ENCODE measurements at places on chromosomes 6 and 20. TPM values are rescaled to one million over a fixed set of nuclear protein-coding genes. Genes with fewer than 3 reads are reported as not detected.
A peak's percentile ranks its signal among the peaks of the same experiment; 100 is the strongest.

DNA sequence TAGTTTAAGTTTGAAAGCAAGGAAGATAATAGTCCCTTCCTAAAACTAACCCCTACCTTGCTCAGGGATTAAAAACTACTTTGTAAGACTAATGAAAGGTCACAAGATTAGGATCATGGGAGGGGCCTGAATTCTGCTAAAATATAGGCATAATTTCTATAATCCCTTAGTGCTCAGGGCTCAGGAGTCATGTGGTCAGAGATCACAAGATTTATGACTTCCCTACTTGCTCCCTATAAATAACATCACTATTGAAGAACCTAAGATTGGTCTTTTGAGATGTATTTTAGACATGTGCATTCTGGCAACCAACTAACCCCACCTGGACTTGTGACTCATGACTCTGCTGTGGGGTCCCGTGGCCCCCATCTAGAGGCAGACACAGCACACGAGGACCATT lies 81.1 kb downstream of the STMND1 start:
- no peak overlapping the region for H3K4me3 ChIP-seq
- no peak overlapping the region for H3K27ac ChIP-seq
- H3K27me3 ChIP-seq: no peaks in the 10 kb centered on the region
- H3K36me3 ChIP-seq: no peaks in the 10 kb centered on the region
- no peak for DNase-seq

GRCh38 chr20:49572857-49573256 lies 4.9 kb upstream of the PTGIS start:
- no peaks in the 10 kb centered on the region for H3K36me3 ChIP-seq
- H3K4me1 ChIP-seq: no peaks in the 10 kb centered on the region
- no peak overlapping the region for H3K27ac ChIP-seq
- no peak overlapping the region for H3K4me3 ChIP-seq

DNA sequence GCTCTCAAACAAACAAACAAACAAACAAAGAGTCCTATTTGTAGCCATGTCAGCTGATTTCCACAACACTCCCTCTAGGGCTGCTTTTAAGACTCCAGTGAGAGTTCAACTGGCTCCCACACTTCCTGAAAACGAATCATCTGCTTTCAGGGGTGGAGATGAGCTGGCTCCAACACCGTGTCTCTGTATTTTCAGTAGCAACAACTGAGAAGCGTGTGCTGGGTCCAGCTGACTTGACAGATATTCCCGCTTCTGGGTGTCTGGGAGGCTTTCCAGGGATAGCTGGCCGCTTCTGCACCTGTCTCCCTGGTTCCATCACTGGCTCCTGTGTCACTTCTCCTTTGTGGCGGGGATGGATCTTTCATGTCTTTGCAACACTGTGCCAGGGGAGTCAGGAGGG lies 272.5 kb upstream of the SOX4 start:
- no peaks in the 10 kb centered on the region for H3K27me3 ChIP-seq
- DNase-seq: no peak
- no peaks in the 10 kb centered on the region for H3K4me1 ChIP-seq
- H3K36me3 ChIP-seq: no peaks in the 10 kb centered on the region
- H3K4me3 ChIP-seq: no peak overlapping the region

DNA sequence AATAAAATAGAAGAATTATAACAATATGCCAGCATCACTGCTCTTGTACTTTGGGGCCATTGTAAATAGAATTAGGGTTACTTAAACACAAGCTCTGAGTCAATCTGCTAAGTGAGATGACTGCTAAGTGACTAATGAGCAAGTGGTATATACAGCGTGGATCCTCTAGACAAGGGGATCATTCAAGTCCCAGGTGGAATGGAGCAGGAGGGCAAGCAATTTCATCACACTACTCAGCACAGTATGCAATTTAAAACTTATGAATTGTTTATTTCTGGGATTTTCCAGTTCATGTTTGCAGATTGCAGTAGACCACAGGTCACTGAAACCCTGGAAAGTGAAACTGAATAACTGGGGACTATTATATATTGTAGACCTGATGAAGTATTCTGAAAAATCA lies 235.3 kb downstream of the BTBD3 start:
- no peaks in the 10 kb centered on the region for H3K4me1 ChIP-seq
- H3K36me3 ChIP-seq: no peaks in the 10 kb centered on the region
- H3K27ac ChIP-seq: no peak overlapping the region

DNA sequence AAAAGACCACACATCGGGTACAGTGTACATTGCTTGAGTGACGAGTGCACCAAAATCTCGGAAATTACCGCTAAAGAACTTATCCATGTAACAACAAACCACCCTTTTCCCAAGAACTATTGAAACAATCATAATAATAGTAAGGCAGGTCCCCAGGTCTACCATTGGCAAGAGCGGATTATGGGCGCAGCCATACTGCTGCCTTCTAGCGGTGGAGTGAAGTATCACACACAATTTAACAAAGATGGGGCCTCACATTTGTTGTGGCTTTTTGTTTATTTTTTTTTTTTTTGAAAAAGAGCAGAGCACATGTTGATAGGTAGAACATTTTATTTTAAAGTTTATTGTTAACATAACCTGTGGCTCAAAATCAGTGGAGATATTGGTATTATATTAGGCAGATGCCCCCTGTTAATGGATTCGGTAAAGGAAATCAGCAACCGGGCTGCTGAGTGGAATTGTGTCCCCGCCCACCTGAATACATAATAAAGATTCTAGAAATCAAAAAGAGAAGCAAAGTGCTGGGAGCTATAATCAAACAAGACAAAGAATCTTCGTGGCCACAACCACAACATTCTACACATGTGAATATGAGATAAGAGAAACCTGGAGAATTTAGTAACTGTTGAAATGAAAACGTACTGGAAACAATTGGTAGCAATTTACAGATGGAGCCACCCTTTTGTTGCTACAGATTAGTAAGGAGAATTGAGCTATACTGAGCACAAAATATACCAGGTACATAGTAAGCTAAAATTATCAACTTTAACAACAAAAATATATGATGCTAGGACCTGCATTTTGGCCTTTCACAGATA lies 94.2 kb upstream of the EXOC2 start:
- peak; percentile 19 for DNase-seq
- H3K36me3 ChIP-seq: no peaks in the 10 kb centered on the region
- H3K4me1 ChIP-seq: no peaks in the 10 kb centered on the region
- H3K27me3 ChIP-seq: no peaks in the 10 kb centered on the region
- H3K4me3 ChIP-seq: no peak overlapping the region

DNA sequence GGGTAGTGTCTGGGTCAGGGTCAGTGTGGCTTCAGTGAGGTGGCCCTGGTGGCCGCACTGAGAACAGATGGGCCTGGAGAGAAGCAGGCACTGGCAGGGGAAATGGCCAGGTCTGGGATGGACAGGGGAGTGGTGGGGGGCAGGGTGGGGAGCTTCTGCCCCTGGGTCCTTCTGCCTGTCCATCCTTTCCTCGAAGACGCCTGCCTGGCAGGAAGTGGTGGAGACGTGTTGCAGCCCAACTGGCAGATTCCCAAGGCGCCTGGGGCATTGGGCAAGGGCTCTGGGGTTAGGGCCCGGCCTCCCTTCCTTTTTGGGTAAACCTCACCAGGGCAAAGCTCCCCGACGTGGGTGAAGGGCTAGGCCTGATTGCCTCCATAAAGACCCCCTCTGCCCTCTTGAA lies 10.4 kb downstream of the SRC start:
- H3K36me3 ChIP-seq: 0 out of 2 replicates have a peak, but pooled peaks cover 4% of the 10 kb centered on the region
- H3K27ac ChIP-seq: no peak overlapping the region
- H3K4me1 ChIP-seq: no peaks in the 10 kb centered on the region
- no peak for DNase-seq

DNA sequence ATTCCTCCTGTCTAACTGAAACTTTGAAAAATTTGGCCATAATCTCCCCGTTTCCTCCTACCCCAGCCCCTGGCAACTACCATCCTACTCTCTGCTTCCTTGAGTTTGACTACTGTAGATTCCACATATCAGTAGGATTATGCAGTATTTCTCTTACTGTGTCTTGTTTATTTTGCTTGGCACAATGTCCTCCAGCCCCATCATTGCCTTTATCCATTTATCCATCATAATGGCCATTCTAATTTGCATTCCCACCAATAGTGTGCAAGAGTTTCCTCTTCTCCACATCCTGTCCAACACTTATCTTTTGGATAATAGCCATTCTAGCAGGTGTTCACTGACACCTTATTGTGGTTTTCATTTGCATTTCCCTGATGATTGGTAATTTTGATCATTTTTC lies 202.3 kb downstream of the THBS2 start:
- DNase-seq: no peak
- no peak overlapping the region for H3K4me3 ChIP-seq
- no peaks in the 10 kb centered on the region for H3K27me3 ChIP-seq

DNA sequence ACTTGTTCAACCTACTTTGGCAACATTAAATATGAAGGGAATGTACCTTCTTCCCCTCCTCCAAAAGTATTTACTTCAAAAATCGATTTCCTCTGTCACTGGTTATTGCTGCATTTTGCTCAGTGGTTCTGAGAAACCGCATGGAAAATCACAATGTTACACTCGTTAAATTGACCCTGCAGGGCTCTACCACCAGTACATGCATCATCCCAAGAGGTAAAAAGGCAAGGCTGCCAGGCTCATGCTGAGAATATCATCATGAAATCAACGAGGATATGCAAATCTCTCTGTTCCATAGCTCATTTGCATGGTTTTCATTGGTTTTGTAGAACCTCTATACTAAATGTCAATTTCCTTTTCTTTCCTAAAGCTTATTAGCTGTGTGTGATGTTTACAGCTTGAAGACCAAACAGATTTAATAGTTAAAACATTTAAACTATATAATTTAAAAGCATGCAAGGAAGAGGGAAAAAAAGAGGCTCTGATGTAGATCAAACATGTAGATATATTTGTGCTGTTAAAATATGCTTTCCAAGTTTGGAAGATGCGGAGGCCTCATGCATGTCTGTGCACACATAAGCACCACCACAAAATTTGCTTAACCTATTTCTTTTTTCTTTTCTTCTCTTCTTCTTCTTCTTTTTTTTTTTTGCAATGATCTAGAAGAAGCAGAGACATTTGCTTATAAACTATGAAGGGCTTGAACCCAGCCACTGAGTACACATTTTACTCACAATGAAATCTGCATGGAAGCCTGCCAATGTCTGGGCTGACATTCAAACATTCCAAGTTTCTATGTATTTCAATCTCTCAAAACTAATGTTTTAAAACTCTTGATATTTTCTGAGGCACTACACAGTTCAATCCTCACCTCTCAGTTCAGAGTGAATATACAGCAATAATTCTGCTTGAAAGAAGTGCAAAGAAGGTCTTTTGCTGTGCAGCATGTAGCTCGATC lies 194.0 kb downstream of the GMPR start:
- no peak overlapping the region for H3K4me3 ChIP-seq
- H3K27ac ChIP-seq: no peak overlapping the region
- no peaks in the 10 kb centered on the region for H3K4me1 ChIP-seq
- no peaks in the 10 kb centered on the region for H3K27me3 ChIP-seq
- DNase-seq: no peak

GRCh38 chr20:50813801-50814200 lies 18.9 kb downstream of the BCAS4 start:
- H3K4me1 ChIP-seq: peaks cover 12% of the 10 kb centered on the region
- no peaks in the 10 kb centered on the region for H3K27me3 ChIP-seq
- no peak overlapping the region for H3K27ac ChIP-seq
- H3K36me3 ChIP-seq: no peaks in the 10 kb centered on the region
- no peak overlapping the region for H3K4me3 ChIP-seq

DNA sequence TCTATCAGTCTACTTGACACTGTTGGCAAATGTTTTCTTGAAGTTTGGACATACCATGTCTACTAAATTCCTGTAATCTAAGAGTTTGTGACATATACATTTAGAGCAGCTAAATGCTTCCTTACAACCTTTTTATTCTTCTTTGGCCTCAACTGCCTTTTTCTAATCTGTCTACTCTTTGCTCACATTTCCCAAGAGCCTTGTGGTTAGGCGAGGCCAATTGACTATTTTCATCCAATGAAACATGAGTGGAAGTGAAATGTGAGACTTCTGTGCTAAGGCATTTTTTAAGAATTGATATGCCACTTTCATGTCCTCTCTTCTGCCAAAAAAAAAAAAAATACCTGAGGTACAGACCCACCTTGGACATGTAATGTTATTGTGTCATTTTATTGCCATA lies 158.2 kb upstream of the MCHR2 start:
- H3K36me3 ChIP-seq: no peaks in the 10 kb centered on the region
- no peaks in the 10 kb centered on the region for H3K27me3 ChIP-seq
- no peak overlapping the region for H3K4me3 ChIP-seq
- H3K27ac ChIP-seq: no peak overlapping the region
- H3K4me1 ChIP-seq: no peaks in the 10 kb centered on the region
- DNase-seq: no peak

DNA sequence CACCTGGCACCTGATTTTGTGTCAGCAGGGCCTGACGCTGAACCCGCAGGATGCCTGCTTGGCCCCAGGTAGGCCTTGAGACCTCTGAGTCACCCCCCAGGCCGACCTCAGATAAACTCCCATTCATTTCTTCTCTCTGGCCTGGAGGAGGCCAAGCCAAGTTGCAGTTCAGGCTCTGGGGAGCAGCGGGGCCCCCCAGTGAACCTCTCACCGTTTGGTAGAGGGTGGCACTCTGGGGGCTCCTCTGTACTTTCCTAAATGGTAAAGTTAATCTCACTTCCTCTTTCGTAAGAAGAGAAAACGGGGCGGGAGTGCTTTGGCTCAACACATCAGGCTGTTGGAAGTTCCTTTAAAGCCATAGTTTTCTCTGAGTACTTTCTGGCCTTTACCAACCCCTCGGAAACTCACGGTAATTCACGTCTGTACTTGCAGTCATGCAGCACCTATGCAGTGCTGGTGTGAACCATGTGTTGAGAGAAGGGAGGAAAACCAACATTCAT lies 2.8 kb downstream of the SIRPA start:
- H3K4me1 ChIP-seq: peaks cover 45% of the 10 kb centered on the region
- no peak overlapping the region for H3K4me3 ChIP-seq
- H3K27me3 ChIP-seq: no peaks in the 10 kb centered on the region
- no peaks in the 10 kb centered on the region for H3K36me3 ChIP-seq
- DNase-seq: no peak

- no peaks in the 10 kb centered on the region for H3K27me3 ChIP-seq
- peaks cover 6% of the 10 kb centered on the region for H3K4me1 ChIP-seq
- H3K4me3 ChIP-seq: no peak overlapping the region
- H3K27ac ChIP-seq: no peak overlapping the region
These were observed 24.7 kb upstream of the MROH8 start for GRCh38 chr20:37204056-37204455.

Gene TMEM217
- total RNA-seq: 0.98 TPM

Gene CRYBG1
- total RNA-seq: 10.7 TPM

Gene LAMP5
- total RNA-seq: not detected

Gene F13A1
- 0.34 TPM for total RNA-seq

Gene BPI
- not detected for total RNA-seq
